Stimulated activated CD4-positive, alpha-beta T cell treated with anti-CD3 and anti-CD28 coated beads, Interleukin-12 subunit alpha, Interleukin-12 subunit beta, amount 100 ng/mL, for 24 hours (primary cell): ENCODE measurements at places on chromosomes 7 and 10.

DNA sequence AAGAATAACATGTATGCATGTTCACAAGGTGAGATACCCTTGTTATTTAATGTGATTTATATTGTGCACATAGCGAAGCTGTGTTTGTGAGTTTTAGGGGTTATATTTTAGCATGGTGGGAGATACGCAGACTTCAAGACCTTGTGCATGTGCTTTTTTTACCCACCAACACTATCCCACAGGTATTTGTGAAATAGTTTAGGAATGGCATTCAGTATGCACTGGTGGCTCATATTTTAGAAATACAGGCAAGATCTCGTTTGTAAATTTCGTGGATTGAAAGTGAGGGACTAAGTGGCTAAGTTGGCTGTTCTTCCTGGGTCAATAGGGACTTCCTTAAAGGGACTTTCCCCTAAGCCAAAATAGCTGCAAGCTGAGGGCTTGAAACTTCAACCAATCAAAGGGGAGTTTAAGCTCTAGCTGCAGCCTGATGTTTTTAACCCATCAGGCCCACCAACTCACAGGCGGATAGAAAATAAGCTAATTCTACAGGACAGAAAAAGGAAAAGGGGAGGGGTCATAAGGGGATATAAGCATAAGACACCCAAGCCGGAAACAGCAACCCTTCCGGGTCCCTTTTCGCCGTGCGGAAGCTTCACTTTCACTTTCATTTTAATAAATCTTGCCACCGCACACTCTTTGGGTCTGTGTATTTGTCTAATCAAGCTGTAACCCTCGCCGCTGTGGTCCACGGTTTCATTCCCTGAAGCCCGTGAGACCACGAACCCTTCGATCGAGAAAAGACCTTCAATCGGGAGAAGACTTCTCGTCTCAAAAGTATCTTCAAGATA lies 291.0 kb downstream of the GPR158 start:
- no peak for DNase-seq

GRCh38 chr7:46003896-46004875 lies 83.1 kb upstream of the IGFBP3 start:
- no peak for DNase-seq

DNA sequence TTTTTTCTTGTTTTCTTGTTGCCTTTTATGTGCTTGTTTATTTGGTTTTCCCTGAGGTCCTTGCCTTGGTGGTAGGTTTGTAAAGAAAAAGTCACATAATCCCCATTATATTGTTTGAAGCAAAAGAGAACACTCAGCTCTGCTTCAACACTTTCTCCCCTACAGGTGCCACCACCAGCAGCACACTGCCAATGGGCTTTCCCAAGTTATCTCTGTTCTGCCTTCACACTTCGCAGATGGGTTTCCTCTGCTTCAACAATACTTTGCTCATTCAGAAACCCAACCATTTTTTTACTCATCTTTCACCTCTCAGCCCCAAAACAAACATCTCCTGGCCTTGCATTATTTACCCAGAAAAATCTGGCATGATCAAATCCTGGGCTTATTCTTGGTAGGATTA lies 375.1 kb upstream of the TEX47 start:
- no peak for DNase-seq

- DNase-seq: no peak
These were observed 25.0 kb upstream of the ITGB8 start for GRCh38 chr7:20305726-20306125.

- DNase-seq: no peak
These were observed 153.3 kb downstream of the STK31 start for GRCh38 chr7:23863209-23863787.

- DNase-seq: no peak
These were observed 12.1 kb upstream of the ZC3HAV1L start for GRCh38 chr7:139047970-139048369.

DNA sequence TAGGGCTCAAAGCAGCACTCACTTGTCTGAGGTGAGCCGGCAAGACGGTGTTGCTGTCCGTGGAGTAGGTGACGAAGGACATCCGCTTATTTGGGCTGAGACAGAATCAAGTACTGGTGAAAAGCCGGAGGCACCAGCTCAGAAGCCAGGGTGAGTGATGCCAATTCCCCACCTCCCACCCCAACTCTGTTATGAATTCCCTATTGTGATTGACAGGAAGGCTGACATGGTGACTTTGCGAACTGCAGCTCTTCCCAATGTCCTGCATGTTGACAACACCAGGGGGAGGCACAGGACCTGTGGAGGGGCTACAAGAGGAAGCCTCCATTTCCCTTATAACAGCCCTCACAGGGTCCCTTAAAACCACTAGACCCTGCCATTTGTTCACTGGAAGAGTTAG lies 52.3 kb upstream of the MSMB start:
- DNase-seq: no peak

DNA sequence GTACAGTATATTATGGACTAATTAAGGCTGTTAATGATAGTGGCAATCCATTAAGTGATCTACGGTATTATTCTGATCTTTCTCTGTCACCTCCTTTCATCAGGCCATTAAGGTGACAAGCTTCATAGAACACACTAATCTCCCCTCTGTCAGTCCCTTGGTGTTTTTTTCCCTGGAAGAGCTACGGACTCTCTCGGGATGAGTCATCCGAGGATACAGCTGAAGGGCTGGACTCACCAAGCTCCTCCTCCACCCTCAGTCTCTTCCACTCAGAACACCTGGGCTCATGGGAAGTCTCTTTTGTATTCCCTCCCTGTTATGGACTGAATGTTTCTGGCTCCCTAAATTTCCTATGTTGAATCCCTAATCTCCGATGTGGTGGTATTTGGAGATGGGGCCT lies 69.8 kb upstream of the PLXNA4 start:
- DNase-seq: no peak

- DNase-seq: no peak
These were observed 27.5 kb downstream of the LAMB1 start for GRCh38 chr7:107975394-107976013.

DNA sequence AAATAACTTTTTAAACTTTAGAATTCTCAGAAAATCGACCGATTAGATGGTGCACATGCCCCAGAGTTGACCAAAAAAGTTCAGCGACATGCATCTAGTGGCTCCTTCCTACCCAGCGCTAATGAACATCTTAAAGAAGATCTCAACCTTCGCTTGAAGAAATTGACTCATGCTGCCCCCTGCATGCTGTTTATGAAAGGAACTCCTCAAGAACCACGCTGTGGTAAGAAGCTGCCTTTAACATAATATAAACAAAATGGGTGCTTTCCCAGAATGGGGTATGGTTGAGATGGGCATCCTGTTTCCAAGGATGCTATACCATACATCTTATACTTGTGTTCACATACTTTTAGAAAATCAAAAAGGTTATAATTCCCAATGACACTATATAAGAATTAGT lies 24.6 kb downstream of the GLRX3 start:
- DNase-seq: no peak

GRCh38 chr10:76433161-76434005 lies 1002.0 kb downstream of the LRMDA start:
- DNase-seq: no peak

- no peak for DNase-seq
These were observed 30.0 kb upstream of the SAMD9L start for GRCh38 chr7:93178213-93178612.

DNA sequence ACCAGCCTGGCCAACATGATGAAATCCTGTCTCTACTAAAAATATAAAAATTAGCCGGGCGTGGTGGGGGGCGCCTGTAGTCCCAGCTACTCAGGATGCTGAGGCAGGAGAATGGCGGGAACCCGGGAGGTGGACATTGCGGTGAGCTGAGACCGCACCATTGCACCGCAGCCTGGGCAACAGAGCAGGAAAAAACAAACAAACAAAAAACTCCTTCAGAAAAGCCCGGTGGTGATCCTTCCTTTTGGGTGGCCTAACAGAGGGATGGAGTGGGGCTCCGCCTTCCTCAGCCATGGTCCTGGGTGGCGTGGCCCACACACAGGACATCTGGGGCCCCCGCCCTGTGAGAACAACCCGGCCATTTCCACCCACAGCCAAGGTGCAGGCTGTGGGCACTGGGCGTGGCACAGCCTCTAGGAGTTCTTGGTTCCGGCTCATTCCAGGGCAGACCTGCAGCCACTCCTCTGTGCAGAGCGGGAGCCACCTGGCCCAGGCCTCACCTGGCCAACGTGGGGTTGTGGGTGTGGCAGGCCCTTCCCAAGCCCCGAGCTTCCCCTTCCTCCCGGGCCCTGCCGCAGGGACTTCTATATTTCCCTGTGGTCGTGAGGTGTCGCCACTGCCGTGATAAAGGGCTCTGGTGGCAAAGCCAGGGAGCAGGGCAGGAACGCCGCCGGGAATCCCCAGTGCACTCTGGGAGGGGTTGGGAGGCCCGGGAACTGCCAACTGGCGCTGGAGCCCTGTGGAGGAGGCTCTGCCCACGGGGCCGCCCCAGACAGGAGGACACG lies 37.6 kb downstream of the GET4 start:
- DNase-seq: no peak

GRCh38 chr10:6530211-6530840 lies 49.8 kb downstream of the PRKCQ start:
- peak; percentile 49 for DNase-seq

- DNase-seq: no peak
These were observed 161.6 kb downstream of the BAMBI start for GRCh38 chr10:28838908-28839307.

DNA sequence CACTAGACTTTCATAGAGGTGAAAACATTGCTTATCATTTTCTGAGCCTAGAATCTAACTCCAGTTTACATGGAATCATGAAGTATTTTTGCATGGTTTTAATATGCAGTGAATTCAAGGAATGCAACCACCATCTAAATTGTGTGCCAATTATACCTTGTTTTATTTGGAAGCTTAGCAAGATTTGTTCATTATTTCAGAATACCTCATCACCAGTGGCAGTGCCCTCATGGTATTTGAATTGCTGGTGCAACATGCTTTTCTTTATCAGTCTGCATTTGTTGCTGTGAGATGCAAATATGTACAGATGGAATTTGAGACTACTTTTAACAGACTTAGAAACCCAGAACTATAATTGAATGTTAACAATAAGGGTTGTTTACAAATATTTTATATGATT lies 18.7 kb upstream of the ZNF800 start:
- no peak for DNase-seq

DNA sequence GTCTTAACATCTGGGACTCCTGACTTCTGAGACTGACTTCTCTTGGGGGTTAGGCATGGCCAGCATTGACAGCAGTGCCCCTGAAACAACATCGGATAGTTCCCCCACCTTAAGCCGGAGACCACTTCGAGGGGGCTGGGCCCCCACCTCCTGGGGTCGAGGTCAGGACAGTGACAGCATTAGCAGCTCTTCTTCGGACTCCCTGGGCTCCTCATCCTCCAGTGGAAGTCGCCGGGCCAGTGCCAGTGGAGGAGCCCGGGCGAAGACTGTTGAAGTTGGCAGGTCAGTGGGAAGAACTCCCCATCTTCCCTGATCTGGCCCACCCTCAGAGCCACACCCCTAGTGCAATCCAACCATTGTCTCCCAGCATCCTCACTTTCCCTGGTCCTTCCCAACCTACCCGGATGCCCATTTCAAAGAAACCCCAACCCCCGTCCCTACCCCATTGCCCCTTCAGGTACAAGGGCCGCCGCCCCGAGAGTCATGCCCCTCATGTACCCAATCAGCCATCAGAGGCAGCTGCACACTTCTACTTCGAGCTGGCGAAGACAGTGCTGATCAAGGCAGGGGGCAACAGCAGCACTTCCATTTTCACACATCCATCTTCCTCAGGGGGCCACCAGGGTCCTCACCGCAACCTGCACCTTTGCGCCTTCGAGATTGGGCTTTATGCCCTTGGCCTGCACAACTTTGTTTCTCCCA lies 12.1 kb downstream of the ZSWIM8 start:
- no peak for DNase-seq

DNA sequence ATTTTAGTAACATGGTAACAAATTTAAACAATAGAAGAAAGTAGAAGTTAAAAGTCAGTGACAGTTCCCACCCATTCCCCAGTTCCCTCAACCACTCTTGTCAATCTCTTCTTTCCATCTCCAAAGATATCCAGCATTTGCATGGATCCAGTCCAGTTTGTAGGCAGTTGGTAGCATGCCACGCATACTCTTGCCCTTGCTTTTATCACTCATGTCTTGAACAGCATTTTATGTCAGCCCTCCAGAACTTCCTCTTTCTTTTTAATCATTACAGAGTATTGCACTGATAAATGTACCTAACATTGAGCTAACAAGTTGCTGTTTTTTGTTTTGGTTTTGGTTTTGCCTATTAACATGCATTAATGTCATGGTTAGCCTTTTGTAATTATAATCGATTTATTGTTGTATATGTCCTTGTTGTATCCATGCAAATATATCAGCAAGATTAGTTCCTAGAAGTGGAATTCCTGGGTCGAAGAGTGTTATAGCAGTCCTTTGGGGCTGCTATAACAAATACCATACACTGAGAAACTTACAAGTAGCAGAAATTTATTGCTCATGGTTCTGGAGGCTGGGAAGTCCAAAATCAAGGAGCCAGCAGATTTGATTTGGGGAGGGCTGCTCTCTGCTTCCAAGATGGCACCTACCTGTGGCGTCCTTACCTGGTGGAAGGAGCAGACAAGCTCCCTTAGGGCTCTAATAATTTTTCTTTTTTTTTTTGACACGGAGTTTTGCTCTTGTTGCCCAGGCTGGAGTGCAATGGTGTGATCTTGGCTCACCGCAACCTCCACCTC lies 25.7 kb downstream of the CHST3 start:
- no peak for DNase-seq

DNA sequence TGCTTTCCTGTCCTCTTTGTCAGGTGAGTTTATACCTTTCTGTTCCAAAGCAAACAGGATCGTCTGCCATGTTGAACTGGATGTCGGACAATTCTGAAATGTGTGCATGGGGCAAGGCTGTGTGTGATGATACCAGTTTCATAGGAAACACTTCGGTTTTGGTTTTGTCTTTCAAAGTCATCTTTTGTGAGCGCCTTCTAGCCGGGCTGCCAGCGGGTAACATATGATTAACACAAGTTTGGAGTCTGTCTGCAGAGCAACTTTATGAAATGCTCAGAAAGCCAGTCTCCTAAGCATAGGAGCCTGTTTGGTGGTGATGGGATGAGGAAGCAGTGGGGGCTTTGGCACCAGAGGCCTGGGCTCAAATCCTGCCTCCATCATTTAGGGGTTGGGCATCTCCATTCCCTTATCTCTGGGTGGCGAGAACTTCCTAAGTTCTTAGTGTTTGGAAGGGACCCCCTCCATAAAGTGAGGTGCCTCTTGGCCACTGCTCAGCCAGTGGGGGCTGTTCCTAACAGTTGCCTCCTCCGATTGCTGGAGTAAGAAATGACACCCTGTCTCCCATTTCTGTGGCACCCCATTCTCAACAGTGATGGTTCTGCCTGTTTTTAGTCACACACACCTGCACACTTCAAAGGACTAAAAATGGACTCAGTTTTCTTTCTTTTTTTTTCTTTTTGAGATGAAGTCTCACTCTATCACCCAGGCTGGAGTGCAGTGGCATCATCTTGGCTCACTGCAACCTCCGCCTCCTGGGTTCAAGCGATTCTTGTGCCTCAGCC lies 36.8 kb downstream of the CUX1 start:
- DNase-seq: no peak

DNA sequence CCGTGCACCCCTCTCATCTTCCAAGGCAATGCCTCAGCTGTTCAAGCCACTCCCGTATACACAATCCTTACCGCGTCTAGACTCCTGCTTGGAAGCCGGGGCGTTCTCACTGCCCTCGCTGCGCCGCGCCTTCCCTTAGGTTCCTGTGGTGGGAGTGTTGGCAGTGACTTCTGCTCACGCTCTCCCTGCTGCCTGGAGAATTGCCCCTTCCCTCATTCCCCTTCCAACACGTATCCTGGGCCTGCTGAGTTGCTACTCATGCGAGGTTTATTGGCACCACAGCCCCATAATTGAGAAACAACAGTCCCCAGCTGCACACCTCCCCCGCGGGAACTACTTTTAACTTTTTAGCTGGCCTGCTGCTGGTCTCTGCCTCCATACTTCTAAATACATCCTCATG lies 31.9 kb downstream of the RBM17 start:
- DNase-seq: no peak
